ENCODE measurements at places on chromosomes 6 and 20.

- DNase-seq: no peak
Observed at GRCh38 chr20:12023194-12023795, 105.6 kb downstream of the BTBD3 start.

- DNase-seq: no peak
Observed at GRCh38 chr20:23387118-23387443, 25.1 kb downstream of the GZF1 start.

DNA sequence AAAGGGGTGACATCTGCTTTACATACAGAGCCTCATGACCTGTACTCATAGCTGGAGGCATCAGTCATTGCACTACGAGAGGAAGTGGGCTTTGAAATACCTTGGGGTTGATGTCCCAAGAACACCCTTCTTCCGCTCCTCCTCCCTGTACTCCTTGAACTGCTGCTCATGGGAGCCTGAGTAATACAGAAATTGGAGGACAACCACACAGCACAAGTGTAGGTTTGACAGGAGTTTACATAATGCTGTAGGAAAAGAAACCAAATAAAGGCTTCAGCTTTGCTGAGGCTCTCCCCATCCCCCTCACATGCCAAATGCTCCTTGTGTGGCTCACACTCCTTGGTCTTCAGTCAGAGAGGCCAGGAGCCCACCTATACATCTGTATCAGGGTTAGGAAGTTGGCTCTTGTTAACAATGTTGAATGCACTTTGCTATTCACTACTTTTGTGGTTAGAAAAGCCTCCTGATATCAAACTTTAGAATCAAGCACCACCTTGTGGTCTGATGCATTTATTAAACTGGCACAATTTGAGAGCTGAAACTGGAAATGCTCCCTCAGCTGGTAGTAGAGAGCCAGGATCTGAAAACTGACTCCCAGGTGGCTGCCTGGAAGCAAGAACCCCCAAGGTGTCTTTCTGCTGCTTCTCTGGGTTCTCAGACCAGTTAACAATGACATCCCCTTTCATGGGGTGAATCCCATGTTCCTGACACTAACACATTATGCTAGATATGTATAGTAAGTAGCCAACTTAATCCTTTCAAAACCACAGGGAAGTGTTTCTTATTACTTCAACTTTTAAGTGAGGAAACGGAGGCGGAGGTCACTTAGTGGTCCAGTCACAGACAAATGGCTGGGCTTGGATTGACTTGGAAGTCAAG lies 56.2 kb upstream of the EDN1 start:
- no peak for DNase-seq

GRCh38 chr6:130122243-130122642 lies 100.5 kb downstream of the SAMD3 start:
- DNase-seq: no peak

DNA sequence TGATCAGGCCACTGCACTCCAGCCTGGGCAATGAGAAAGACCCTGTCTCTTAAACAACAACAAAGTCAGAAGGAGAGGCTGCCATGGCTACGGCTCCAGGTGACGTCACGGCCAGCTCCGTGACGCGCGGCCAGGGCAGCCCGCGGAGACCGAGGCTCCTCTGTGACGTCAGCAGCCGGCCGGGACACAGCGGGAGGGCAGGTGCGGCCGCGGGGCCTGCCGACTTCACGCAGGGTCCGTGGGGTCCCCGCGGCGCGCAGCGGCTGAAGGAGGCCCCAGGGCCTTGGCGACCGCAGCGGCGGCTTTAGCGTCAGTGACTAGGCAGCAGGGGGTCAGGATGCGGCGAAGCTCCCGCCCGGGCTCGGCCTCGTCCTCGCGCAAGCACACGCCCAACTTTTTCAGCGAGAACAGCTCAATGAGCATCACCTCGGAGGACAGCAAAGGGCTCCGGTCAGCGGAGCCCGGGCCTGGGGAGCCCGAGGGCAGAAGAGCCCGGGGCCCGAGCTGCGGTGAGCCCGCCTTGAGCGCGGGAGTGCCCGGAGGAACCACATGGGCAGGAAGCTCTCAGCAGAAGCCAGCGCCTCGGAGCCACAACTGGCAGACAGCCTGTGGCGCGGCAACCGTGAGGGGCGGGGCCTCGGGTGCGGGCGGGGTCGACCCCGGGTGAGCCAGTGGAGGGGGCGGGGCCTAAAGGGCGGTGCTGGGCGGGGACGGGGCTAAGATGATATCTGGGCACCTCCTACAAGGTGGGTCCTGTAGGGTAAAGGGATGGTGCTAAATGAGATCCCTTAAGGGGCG lies at the start of gene SPAG4:
SPAG4 (plus strand) TSS at position 163 of the 798 bp plus-strand sequence; CDS start at position 338, 175 bp downstream.
- peak; percentile 93 for DNase-seq

GRCh38 chr20:39879296-39879695 lies 809.7 kb downstream of the MAFB start:
- no peak for DNase-seq

DNA sequence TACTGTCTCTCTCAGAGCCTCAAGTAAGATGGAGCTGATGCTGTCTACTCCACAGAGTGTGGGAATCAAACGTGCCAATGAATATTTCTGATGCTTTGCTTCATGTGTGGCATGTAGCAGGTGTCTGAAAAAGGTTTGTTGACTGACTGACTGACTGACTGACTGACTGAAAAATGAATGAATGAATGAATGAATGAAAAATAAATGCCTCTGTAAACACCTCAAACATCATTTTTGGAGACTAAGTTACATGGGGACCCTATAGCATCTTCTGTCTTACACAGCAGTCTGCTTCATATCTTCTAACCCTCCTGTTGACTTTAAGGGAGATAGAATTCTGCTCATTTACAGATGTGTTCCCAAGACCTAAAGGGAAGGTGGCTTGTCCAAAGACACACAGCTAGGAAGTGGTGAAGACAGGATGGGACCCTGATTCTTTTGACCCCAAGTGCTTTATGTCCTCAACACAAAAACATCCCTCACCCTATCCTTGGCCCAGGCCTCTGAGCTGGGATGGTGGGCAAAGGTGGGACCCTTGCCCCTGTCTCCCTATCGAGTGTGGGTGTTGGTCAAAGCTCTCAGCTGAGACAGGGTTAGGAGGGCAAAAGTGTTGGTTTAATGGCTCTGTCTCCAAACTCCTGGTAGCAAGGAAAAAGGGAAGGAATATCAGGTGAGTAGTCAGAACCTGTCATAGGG lies 104.4 kb downstream of the TOX2 start:
- no peak for DNase-seq

DNA sequence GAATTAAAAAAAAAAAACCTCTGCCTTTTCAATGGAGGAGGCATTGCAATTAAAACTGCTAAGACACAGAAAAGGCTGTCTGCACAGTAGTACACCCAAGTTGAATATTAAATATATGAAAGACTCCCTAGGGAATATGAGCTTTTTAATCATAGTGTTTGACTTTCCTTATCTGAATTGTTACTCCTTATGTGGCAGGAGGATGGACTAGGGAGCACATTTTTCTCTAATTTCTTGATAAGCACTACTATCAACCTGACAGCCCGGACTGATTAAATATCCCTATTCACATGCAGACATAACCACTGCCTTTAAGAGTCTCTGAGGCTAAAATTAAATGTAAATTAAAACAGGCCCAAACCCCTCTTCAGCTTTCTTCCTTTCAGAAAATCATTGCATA lies 428.6 kb upstream of the GJE1 start:
- no peak for DNase-seq

DNA sequence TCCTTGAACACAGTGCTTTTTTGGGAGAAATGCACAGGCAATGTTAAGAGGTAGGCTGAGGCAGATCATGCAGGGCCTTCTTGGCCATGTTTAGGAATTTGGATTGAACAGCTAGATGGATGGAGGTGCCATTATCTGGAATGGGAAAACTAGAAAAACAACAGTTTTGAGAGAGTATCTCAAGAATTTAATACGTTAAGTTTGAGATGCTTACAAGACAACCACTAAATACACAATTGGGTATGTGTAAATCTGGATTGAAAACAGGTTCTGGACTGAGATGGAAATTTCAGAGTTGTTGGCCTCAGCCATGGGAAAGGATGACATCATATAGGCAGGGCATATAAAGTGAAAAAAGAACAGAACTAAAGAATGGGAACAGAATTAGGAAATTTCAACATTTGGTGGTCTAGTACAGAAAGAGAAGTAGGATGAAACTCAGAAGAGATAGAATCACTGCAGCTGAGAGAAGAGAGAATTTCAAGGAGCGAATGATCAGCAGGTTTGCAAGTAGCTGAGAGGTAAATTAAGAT lies 37.1 kb downstream of the NCOA7 start:
- no peak for DNase-seq

GRCh38 chr20:43923917-43924316 lies 9.3 kb downstream of the TOX2 start:
- DNase-seq: no peak

DNA sequence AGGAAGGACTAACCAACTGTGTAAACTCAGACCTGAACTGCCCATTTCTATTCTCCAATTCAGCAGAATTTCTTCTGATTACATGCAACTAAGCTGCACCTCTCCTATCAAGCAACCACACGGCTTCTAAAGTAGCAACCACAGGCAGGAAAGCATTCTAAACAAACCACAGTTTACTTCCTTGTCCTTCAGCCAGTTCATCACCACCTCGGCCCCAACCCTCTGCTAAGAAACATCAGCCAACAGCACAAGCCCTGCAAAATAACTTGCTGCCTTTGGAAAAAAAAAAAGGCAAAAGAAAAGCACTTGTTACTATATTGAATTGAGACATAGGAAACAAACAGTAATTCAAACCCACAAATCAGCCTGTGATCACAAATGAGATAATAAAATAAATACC lies 140.3 kb downstream of the NFATC2 start:
- no peak for DNase-seq

Measured in mesothelial cell of epicardium (in vitro differentiated cells).